ENCODE measurements at places on chromosomes 16 and 17.

DNA sequence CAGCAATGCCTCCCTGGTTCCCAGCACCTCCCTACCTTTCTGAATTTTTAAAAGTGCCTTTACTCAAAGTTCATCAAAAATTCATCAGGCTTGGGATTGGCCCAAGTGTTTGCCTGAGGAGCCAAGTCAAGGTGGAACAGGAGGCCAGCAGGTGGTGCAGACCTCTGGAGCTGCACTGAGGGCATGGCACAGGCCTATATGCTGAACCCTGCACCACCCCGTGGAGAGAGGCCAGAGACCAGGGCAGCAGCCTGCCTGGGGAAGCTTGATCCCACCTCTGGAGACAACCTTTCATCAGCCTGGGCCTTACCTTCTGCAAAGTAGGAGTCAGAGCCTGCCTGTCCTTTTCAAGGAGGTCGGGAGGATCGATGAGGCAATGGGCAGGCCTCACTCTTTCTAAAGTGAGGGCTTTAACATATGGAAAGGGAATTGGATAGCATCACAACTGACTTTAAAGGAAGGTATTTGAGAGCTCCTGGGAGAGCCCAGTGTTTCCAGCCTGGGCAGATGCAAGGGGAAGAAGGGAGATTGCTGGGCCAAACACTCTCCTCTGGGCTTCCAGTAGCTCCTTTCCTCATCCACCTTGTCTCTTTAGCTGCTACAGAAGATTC, 31.8 kb upstream of the TMEM132E start:
- no peak for DNase-seq

DNA sequence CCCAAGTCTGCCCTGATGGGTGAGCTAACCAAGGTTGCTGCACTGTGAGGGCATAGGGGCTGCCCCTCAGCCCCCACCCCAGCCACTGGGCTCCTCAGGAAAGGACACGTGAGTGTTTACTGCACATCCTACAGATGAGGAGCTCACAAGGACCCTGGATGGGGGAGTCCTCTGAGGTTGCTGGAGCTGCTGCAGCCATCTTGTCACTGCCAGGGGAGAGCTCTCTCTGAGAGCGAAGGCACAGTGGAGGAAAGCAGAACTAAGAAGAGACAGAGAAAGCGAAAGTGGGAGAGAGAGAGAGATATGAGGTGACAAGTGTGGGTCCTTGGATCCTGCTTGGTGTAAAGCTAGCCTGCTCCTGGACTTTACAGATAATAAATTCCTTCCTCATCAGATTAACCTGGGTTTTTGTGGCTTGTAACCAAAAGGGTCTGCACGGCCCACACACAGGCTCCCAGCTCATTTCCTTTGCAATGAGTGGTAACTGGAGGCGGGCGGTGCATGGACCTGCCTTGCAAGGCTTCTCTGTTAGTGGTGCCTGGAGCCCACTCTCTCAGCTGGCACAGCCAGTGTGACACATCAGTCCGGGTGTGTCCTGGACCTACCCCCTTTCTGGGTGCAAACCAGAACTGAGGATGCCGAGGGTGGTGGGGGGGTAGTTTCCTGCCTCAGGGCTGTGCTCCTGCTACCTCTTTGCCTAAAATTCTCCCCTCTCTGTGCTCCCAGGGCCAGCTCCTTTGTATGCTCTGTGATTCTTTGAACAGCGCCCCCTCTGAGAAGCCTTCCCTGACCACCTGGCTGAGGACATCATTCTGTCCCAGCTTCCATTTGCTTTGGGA, 14.2 kb downstream of the SNX20 start:
- DNase-seq = peak; percentile 58

DNA sequence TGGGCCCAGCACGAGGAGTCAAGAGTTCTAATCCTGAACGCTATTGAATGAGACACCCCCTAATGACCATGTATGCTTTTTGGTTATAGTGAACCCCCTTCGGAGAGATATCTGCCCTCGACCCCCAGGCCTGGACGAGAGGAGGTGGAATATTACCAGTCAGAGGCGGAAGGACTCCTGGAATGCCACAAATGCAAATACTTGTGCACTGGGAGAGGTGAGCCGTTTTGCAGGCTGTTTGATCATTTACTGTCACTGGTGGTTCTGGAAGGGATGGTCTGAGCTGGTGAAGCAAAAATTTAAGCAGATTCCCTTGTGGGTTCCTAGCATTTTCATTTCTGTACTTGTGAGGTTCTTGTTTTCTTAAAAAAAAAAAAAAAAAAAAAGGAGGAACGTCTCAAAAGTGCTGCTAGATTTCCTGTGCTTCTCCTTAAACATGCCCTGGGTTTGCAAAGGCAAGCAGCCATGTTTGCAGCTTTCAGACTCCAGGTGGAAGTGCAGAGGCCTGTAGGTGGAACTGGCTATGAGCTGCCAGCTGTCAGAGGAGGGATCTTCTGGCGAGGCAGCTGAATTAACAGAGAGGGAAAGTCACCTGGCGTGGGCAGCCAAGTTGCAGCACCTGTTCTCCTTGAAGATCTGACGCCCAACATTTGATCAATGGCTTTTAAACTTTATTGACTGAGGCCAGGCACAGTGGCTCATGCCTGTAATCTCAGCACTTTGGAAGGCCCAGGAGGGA, 3.5 kb downstream of the MARVELD3 start:
- DNase-seq = no peak

- DNase-seq = no peak
Observed at GRCh38 chr17:79792341-79792871, 4.5 kb downstream of the CBX8 start.

GRCh38 chr17:41738801-41739112, 4.3 kb upstream of the HAP1 start:
- DNase-seq = no peak

DNA sequence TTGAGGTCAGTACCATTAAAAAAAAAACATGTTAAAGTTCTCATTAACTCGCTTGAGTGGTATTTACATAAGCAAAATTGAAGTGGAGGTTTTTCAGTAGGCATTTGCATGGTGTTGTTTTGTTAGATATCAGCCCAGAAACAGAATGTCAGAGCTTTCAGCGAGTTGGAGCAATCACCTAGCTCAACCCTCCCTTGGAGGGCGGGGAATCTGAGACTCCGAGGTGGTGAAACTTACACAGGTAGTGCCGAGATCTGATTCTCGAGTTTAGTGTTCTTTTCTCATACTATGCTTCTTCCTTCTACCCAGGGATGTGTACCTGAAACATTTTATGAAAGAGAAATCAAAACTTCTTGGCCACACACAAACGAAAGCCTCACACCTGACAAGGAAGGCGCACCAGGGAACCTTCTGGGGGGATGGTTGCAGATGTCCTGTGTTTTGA, 6.6 kb downstream of the SEC14L1 start:
- no peak for DNase-seq

GRCh38 chr16:5642436-5642835, 544.8 kb upstream of the EEF2KMT start:
- DNase-seq = no peak

- DNase-seq = peak; percentile 58
Observed at GRCh38 chr17:1573932-1574696, 11.5 kb upstream of the PITPNA start.

GRCh38 chr17:75048249-75048878, 1.3 kb downstream of the KCTD2 start:
- DNase-seq = no peak

DNA sequence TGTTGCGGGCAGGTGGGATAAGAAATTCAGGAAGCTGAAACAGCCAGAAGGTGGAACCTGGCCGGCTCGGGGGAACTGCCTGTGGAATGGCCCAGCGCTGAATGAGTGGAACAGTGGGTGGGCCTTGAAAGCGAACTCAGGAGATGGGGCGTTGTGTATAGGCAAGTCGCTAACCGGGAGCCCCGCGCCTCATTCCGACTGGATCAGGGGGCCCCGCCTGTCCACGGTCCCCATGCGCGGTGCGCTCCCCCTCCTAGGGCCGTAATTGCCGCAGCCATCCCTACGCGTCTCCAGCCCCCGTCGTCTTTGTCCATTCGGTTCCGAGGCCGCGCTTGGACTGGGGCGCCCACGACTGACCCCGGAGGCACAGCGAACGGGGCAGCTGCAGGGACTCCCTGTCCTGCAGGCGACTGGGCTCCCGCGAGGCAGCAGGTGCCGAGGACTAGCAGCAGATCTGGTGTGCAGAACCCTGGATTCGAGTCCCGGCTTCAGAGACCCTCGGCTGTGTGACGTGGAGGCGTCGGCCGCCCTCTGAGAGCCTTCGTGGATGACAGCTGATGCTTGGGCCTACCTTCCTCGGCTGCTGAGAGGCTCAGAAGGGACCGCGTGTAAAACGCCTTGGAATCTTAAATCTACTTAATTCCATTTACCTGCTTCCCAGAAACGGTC, 10.9 kb upstream of the CA4 start:
- DNase-seq = no peak

- DNase-seq = no peak
Observed at GRCh38 chr17:79698146-79698846, 32.4 kb upstream of the ENPP7 start.

GRCh38 chr17:59513934-59514841, 51.2 kb upstream of the DHX40 start:
- DNase-seq = peak; percentile 15

GRCh38 chr17:77471984-77472461, 331.3 kb downstream of the SEC14L1 start:
- no peak for DNase-seq

- DNase-seq = no peak
Observed at GRCh38 chr16:79101491-79101890, 499.0 kb downstream of the MAF start.

GRCh38 chr17:49051269-49051668, 54.1 kb downstream of the IGF2BP1 start:
- DNase-seq = no peak

- DNase-seq = peak; percentile 79
Observed at GRCh38 chr16:81006211-81006812, 373 bp downstream of the CMC2 start.

DNA sequence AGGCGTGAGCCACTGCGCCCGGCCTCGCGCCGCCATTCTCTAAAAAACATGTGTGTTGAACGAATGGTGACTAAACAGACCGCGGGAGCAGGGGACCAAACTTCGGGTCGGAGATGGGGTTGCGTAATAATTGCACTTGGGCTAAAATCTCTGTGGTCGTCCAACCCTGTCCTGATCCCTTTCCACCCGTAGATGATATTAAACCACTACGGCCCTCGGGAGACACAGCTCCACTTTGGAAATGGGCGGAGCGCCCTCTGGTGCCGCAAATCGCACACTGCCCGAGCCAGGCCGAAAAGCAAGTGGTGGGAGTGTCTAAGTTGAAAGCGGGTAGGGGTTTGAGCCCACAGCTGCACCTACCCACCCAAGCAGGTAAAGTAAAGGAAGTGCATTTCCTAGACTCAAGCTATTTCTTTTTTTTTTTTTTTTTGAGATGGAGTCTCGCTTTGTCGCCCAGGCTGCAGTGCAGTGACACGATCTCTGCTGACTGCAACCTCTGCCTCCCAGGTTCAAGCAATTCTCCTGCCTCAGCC, 17.0 kb downstream of the CAVIN1 start:
- peak; percentile 80 for DNase-seq

DNA sequence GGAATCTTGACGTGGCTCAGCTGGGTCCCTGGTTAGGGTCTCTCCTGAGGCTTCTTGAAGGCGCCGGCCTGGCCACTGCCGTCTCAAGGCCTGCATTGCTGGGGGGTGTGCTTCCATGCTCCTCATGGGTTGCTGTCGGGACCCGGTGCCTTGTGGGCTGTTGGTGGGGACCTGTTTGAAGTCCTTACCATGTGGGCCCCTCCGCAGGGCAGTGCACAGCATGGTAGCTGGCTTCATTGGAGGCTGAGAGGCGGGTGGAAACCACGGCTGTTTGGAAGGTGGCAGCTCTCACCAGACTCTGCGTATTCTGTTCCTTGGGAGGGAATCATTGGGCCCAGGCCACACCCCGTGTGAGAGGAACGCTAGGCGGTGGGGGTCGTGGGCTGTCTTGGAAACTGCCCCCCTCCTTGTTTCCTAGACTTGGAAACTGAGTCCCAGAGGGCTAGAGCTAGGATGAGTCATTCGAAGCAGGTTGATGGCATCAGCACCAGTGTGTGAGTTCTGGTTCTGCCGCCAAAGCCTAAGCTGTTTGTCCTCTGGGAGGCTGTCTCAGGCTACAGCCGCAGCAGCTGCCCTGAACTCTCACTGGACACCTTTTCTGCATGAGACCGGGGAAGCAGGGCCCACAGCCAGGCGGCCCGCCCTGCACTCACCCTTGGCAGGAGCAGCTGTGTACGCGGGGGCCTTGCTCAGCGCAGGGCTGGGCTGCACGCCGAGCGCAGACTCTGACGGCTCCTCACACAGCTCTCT, 35.2 kb downstream of the ZNF750 start:
- no peak for DNase-seq

DNA sequence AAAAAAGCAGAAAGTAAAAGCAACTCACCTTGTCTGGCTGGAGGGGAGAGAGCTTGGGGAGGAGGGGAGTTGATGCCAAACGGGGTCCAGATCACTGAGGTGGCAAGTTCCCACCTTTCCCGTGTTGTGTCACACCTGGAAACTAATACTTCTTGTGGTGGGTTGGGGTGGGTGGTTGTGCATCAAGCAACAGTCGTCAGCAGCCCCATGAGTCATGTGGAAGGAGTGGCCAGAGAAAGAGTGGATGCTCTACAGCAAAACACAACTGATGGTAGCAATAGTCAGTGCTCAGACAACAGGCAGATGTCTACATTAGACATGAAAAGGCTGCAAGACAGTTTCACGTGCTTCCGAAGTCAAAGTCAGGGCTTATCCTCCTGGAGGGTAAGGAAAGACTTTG, 35.4 kb downstream of the ARSG start:
- no peak for DNase-seq

GRCh38 chr16:11520442-11520841, 66.3 kb downstream of the LITAF start:
- DNase-seq = no peak

GRCh38 chr16:57372372-57373116, at the start of gene CX3CL1:
Gene CX3CL1 (plus strand): TSS chr16:57372490. CDS start chr16:57372569, 79 bp downstream.
- no peak for DNase-seq

GRCh38 chr16:83674931-83675535, 132.7 kb upstream of the HSBP1 start:
- no peak for DNase-seq

DNA sequence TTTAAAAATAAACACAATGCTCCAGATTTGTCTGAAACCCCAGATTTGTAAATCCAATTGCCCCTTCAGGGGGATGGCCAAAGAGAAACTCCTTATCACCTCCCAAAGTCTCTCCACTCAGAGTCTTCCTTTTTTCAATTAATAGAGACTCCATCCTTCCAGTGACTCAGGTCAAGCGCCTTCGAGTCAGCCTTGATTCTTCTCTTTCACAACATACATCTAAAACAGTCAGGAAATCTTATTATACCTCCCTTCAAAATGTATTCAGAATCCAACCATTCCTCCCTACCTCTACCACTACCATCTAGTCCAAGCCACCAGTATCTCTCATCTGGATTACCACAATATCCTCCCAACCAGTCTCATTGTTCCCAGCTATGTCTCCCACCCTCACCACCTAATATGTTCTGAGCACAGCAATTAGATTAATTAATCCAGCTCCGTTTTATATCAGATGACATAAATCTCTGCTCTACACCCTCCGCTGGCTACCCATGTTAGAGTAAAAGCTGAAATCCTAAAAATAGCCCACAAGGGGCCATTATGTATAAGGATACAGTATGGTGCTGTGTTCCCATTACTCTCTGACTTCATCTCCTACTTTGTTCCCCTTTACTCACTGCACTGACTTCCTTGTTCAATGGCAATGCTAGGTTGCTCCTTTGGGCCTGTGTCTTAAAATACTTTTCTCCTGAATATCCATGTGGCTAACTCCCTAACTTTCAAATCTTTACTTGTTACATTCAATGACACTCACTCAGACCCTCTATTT, 11.8 kb downstream of the SIAH1 start:
- no peak for DNase-seq

Measured in CD4-positive, alpha-beta T cell treated with Interferon alpha-2 for 1 hour (primary cell).